ENCODE measurements at places on chromosomes 2 and 18.

DNA sequence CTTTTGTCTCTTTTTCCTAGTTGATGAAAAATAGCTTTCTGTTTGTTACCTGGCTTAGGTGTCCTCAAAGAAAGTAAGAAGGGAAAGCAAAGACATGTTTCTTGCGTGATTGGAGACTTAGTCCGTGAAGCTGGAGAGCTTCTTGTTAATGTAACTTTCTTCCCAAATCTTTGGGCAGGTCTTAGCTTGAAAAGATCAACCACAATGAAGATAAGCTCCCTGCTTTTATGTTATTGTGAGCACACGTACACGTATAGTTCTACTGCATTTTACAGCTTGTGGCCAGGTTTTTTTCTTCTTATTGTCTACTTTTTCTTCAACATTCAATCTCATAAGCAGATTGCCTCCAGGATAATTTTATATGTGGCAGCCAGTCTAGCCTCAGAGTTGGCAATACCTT, 99.8 kb downstream of the DIS3L2 start:
- no peak for DNase-seq

DNA sequence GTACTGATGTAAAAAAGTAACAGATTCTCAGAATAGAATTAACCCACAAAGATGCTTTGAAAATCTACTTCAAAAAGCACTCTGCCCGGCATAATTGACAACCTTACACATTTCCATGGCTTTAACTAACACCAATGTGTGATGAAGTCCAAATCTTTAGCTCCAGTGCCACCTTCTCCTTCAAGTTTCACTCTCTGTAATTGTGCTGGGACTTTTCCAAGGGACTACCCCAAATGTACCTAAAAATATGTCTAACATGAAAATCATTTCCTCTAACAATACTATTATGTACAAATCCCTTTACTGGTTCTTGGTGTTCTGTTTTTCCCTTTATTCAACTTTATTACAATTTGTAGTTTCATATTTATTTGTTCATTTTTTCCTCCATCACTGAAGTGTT, 20.6 kb upstream of the UBE2E3 start:
- no peak for DNase-seq

DNA sequence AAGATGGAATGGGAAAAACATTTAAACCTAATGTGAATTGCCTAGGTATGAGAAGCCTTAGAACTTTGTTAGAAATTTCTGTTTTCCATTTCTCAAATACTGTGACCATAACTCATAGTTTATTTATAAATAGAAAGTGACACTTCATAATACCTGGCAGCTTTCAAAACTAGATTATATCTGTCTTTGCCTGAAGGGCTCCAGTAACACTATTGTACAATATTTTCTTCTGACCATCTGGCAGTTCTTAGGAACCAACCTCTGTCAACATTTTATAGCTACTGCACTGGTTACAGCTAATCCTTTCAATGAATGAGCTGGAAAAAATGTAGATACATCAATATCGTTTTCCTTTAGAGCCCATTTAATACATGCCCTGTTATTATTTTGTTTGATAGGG, 237.4 kb downstream of the CAMKMT start:
- DNase-seq: no peak

DNA sequence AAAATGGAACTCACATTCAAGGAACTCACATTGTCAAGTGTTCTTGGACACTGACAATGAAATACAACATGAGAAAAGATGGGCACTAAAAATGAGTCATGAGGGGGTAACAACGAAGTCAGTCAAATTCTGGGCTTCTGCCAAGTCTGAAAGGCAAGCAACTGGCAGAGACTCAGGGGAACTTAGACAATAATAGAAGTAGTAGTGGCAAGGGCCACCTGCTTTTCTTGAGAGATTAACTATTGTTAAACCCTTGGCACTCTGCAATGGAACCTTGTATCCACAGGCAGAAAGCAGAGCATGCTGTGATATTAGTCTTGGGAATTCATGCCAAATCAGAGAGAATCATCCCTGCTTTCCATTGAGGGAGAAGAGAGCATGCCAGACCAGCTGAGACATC, 382.6 kb upstream of the CDH2 start:
- no peak for DNase-seq

DNA sequence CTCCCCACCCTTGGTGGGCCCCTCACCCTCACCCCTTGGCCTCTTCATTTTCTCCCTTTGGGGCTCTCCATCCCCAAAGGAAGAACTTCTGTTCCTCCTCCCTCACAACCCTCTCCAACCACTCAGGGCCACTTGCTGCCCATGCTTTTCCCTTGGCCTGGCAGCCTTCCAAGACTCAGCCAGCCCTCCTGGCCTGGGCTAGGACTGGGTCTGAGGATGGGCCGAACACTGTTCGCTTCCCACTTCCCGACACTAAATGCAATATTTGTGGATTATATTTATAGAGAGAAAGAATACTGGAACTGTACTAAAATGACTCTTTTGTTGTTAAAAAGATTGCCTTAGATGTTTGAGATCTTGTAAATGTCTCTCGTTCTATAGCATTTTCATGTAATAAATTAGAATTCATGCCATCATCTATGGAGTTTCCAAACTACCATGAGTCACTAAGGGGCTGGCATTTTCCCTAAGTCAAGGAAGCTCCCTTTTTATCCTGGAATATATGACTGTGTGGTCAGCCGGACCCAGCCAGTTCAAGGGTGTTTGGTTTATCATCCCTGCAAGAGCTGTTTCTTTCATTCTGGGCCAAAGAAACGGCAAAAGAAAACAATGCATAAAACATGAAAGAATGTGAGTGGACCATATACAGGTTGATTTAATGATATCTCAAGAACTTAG, 3.8 kb downstream of the CXCR2 start:
- DNase-seq: no peak

DNA sequence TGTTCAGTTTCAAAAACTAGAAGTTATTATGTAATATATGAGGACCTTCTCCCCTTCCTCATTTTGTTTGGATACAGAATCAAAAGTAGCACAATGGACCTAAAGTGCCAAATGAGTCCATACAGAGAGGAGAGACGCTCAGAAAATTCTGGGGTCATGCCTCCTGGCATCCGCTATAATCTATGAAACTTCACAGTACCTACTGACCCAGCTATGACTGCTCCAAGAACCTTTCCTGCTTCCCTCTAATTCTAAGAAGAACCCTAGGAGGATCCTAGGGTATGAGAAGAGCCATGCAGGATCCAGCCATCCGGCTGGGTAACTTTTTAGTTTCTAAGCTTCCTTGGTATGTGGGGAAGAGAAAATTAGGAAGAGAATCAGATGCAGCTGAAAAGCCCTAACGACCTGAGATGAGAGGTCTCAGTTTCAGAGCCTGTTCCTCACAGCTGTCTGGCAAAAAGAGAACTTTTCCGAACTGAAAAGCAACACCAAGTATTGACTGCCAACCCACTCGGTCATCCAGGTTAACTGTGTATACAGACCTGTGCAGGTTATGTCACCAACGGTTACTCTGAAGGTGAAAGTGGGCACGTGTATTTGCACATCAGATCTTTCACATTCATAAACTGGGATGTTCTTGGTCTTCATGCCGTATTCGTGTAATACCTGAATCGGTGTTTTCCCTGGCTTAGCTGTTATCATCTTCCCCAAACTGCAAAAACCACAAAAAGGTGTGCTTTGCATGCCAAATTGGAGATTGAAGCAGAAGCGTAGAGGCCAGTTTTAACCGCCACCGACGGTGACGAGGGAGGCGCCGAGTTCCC, 1.1 kb downstream of the PRKRA start:
- DNase-seq: no peak

- DNase-seq: no peak
These were observed 289.7 kb upstream of the KCNJ3 start for GRCh38 chr2:154408786-154409185.

DNA sequence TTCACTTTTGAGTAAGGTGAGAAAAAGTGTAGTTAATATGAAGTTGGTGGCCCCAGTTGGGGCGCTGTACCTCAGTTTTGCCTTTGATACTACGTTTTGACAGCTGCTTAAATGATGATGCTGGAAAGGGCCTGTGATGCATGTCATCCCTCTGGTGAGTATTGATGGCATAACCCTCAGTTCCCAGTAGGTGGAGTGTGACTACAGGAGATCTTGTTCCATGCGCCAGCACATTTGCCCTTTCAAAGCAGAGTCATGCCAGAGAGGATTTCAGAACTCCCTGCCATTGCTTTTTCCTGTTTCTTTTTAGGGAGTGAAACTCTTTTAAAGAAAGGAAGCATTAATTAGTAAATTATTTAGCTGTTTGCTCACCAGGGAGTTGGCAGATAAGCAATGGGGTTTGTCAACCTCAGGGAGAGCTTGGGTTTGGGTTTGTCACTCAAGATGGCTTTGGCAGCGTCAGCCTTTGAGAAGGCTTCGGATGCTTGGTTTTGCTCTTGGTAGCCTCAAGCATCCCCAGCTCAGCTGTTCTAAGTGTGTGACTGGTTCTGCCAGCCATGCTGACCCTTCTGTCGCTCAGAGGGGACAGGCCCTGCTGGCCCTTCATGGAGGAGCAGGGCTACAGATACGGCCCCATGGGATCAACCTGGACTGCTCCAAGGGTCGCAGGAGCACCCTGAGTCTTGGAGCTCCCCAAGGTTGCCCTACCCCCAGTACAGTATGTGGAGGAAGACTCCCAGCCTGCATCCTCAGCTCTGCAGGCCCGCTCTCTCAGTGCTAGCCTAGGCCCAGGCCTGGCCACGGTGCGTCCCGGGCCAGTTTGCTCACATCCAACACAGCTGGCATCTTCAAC, 29.1 kb downstream of the ARMC9 start:
- DNase-seq: peak; percentile 7

DNA sequence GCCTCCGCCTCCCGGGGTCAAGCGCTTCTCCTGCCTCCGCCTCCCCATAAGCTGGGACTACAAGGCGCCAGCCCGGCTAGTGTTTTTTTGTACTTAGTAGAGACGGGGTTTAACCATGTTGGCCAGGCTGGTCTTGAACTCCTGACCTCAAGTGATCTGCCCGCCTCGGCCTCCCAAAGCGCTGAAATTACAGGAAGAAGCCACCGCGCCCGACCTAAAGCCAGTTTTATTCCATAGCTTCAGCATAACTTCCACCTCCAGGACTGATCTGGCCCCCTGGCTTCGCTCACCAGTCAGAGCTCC, 783 bp upstream of the TXNL4A start:
- no peak for DNase-seq

- DNase-seq: no peak
These were observed 29.7 kb downstream of the XDH start for GRCh38 chr2:31384771-31385276.

- no peak for DNase-seq
These were observed 182.2 kb downstream of the FIGN start for GRCh38 chr2:163553601-163554000.

GRCh38 chr18:77095391-77096371, 36.9 kb downstream of the MBP start:
- DNase-seq: no peak

DNA sequence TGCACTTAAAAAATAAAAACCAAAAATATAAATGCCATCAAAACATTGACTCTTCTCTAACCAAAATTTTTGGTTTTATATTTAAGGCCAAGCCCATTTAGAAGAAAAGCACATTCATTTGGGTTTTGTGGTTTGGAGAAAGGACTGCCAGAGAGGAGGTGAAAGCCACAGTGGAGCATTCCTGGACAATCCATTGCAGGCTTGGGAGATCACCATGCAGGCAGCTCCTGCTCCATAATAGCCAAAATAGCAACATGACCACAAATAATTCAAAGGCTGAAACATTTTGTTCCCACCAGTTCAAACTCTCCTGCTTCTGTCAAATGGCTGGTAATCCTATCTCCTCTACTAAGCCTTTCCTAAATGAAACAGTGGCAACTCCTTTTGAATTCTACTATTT, 73.5 kb downstream of the GALNT3 start:
- no peak for DNase-seq

DNA sequence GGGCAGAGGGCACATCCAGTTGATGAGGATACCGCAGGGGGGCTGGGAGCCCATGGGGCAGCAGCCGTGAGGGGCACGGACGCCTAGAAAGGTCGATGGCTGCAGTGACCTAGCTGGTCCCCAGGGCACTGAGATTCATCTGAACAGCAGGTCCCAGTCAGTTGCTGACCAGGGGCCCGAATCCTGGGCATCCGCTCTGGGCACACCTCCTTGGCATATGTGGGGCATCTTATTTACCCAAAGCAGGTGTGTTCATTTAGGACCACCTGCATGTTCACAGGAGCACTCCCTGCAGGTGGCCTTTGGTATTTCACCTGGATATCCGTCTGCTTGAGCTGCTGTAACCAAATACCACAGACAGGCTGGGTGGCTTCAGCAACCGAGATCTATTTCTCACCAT, 72.0 kb upstream of the ODC1 start:
- no peak for DNase-seq

DNA sequence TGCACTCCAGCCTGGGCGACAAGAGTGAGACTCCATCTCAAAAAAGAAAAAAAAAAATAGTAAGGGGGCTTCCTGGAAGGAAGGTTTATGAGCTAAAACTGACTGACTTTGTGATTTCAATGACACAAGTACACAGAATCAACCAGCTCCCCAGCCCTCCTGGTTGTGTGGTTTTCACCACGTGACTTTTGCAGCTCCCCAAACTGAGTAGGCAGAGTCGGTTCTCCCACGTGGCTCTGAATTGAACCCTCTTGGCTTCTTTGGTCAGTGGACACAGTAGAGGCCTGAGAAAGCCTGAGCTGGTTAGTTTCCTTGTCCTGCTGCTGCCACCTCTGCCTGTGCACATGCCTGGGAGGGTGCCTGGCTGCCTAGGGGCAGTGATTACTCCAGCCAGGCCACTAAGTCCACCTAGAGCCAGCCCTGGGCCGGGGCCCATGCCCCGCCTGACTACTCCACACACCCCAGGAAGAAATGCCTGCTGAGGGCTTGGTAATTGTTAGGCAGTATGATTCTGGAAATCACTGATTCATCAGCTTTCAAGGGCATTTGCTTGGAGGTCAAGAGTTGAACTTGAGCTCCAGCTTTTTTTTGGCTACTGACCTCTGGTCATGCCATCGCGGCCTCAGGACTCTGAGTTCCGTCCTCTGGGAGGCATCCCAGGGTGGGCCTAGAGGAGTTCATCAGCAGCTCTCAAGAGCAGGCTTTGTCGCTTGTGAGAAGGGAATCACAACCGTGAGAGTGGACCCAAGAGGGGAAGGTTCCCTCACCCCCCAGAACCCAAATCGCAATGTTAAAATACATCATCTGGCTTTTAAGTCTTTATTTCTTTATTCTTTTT, 431.9 kb upstream of the HS6ST1 start:
- no peak for DNase-seq

DNA sequence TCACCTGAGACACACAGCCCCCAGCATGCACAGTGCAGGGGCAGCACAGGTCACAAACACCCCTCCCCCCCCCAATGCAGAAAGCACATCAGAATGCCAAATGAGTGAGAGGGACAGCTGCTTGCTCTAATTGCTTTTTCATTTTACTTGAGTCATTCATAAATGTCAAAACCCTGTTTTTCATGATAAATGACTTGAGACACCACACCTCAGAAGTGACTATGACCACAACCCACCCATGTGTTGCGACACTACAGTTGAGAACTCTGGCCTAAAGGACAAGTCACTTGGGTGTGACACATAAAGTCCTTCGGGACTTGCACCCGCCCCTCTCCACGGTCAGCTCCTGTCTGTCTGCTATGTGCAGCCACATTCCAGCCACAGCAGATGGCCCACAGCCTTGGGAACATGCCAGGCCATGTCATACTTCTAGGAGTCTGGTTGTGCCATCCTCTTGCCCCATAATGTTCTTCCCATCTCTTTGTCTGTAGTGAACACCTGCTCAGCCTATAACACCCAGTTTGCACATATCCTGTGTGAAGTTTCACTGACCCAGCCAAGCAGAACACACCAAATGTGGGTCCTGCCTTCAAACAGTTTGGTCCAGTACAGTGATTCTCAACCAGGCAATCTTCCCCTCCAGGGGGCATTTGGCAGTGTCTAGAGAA, 30.2 kb upstream of the RIOK3 start:
- DNase-seq: peak; percentile 8

Data from stimulated activated CD8-positive, alpha-beta memory T cell treated with anti-CD3 and anti-CD28 coated beads, Interleukin-12 subunit alpha, Interleukin-12 subunit beta, amount 100 ng/mL, for 1 hour (primary cell).